ENCODE measurements at places on chromosomes 5 and 9.

DNA sequence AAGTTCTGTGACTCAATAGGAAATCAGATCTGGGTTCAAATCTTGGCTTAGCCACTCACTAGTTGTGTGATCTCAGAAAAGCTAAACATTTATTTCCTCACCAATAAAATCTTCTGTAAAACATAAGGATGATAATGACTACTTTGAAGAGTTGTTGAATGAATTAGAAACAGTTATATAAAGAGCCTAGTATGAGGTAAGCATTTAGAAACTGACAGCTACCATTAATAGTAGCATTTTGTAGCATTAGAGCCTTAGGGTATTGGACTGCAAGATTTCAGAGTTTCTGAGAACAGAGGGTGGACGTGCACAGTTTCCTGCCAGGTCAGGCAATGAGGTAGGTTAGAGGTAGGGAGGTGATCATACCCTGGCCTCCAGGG is 293.2 kb downstream of the CWC27 start:
- no peak for DNase-seq

- no peak for DNase-seq
Observed at GRCh38 chr9:2181792-2182191, 166.6 kb downstream of the SMARCA2 start.

- no peak for DNase-seq
Observed at GRCh38 chr5:88304356-88304755, 35.7 kb upstream of the TMEM161B start.

DNA sequence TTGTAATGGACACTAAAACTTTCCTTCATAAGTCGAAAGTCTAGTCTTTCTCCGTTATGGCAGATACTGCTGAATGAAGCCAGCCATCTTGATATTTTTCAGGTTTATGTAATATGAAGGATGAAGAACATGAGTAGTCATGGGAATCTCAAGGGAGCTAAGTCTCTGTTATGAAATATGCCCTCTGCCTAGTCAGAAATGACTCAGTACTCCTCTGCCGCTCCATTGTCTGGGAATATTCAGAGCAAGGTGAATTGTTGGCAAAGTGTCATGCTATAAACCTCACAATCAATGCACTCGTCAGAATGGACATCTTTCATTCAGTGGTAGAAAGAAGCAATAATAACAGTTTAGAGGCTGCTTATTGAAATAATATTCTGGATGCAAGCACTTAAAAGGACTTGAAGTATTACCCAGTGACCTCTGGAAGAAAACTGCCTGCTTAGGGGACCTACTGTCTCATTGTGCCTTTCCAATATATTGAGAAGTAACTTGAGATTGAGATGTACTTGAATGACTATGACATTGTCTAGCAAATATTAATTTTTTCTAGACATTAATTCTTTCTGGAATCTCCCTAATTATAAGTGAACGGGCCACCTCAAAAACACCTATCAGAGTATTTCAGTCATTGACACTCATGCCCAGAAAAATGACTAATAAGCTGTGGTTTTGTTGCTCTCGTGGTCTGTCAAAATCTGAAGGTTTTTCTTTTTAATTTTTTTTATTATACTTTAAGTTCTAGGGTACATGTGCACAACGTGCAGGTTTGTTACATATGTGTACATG is 1011.5 kb upstream of the ACO1 start:
- no peak for DNase-seq

- DNase-seq = no peak
Observed at GRCh38 chr5:84430079-84430478, 45.4 kb upstream of the EDIL3 start.

GRCh38 chr9:93918061-93918460 is 37.1 kb downstream of the BARX1 start:
- no peak for DNase-seq

GRCh38 chr5:103764403-103764802 is 201.8 kb upstream of the NUDT12 start:
- DNase-seq = no peak

GRCh38 chr5:91591076-91591475 is 208.0 kb upstream of the ARRDC3 start:
- DNase-seq = no peak

- DNase-seq = no peak
Observed at GRCh38 chr5:111079846-111080245, 8.3 kb downstream of the TSLP start.

DNA sequence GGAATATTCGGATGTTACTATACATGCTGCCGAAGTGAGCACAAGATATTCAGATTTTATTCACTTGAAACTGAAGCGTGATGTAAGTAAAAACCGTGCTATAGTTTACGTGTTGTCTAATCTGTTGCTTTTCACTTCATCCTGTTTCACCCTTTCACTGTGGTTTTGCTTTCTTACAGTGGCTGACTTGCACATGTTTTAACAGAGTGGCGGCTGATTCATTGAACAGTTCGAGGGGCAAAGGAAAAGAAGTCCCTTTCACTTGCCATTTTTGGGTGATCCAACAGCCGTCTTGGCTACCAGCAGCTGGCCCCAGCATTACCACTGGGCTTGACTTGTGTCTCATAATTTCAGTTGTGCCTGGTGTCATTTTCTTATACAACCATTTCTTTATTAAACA is 134.0 kb downstream of the IRX1 start:
- no peak for DNase-seq

Data from hematopoietic multipotent progenitor cell treated with erythropoietin and hydrocortisone succinate and interleukin-3 and kit ligand, for 15 days (in vitro differentiated cells).